ENCODE measurements at places on chromosomes 6 and 20.

DNA sequence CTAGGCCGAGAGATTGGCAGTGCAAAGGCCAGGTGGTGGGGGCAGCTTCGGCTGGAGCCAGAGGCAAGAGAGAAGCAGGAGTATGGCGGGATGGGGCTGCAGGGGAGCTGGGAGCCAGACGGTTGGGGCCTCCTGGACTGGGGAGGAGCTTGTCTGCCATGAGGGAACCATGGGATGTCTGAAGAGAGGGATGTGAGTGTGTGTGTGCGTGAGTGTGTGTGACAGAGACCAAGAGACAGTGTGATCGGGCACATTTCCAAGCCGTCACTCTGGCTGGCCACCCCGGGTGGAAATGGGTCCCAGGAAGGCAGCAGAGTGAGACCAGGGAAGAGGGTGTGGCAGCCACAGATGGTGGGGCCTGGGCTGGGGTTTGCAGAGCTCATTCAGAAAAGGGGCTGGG lies 13.8 kb downstream of the PHACTR3 start:
- no peak for DNase-seq

DNA sequence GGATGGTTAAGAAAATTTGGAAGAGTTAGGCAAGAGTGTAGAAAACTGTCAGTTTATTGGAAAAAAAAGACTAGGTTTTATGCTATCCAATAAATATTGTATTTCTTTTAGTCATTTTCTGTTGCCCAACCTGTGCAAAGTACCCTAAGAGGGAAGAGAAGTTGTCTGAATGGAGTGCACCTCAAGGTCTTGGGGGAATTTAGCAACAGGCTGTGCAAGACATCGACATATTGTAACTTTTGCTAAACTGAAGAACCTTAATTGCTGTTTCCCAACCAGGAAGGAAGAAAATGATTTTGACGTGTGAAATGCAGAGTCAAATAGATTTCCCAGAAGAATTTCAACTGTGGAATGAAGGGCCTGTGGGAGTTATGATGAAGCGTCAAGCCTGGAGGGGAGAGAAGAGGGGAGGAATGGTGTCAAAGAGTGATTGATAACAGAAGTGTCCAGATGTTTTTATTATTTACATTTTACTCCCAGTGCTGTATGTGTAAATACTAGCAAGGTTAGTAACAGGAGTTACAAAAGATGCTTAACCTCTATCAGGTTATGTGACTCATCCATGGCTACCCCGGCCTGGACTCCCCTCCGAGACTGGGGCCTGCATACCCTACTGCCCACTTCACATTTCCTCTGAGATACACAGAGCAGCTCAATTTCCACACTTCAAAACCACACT lies 246.8 kb downstream of the MYLK4 start:
- no peak for DNase-seq

DNA sequence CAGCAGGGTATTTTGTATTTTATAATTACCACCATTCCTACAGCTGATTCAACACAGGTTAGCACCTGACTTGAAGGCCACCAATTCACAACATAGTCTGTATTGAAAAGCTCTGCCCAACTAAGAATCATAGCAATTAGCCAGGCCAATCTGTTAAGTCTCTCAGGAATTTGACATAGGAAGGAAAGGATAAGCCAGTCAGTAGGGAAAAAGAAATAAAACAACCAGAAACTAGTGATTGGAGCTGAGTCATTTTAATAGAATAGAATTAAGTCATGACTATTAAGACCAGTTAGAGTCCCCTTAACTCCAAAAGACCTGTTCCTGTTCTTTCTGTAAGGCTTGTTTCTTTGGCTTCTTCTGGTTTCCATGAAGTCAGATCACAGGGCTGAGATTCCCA lies 8.1 kb downstream of the RANBP9 start:
- DNase-seq, result no peak

DNA sequence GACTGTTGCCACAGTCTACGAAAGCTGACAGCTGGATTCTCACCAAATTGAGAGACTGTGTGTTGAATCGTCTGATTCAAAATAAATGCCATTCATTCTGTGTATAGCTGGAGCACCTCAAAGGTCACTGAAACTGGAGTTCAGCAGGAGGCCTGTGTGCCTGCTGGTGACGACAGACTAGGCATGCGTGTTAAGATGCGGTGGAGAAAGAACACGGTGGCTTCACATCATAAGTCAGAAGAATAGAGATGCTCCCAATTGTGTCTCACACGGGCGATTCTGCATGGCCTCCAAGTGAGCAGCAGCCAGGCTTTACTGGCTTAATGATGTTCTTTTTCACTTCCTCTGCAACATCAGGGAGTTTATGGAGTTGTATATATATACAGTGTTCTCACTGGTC lies 32.3 kb downstream of the SNHG17 start:
- no peak for DNase-seq

DNA sequence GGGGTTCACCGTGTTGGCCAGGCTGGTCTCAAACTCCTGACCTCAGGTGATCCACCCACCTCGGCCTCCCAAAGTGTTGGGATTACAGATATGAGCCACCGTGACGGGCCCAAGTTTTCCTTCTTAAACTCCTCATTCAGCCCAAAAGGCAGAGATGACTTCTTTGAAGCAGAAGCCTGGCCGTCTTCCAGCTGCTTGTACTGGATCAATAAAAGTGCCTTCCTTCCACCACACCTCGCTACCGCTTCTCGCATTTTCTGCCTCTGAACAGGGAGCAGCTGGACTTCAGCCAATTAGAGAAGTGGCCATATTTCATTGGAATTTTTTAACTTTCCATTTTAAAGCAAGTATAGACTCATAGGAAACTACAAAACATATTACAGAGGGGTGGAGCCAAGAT lies 241.1 kb downstream of the PREX1 start:
- DNase-seq, result no peak

GRCh38 chr20:38221119-38221589 lies 39.4 kb downstream of the KIAA1755 start:
- DNase-seq, result no peak

GRCh38 chr20:55365745-55366144 lies 639.6 kb downstream of the CBLN4 start:
- no peak for DNase-seq

- DNase-seq, result no peak
These were observed 1.9 kb downstream of the ACTL10 start for GRCh38 chr20:33668466-33669155.

DNA sequence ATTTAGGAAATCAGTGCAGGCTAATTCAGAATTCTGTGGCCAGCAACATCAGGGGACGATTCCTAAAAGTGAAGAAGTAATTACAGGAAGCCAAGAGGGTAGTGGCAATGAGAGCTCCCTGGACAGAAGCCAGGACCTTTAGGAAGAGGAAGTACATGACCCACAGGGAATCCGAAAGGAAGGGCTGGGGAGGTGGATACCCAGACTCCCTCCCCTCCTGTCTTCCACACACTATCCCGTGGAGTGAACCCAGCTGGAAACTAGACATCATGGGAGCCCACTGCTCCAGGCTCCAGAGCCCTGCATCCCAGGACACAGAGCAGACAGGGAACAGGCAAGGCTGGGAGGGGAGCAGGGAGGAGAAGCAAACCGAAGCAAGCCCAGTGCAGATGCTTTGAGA lies 83.0 kb downstream of the SNX5 start:
- no peak for DNase-seq

GRCh38 chr6:149170564-149171452 lies 146.7 kb upstream of the TAB2 start:
- no peak for DNase-seq

DNA sequence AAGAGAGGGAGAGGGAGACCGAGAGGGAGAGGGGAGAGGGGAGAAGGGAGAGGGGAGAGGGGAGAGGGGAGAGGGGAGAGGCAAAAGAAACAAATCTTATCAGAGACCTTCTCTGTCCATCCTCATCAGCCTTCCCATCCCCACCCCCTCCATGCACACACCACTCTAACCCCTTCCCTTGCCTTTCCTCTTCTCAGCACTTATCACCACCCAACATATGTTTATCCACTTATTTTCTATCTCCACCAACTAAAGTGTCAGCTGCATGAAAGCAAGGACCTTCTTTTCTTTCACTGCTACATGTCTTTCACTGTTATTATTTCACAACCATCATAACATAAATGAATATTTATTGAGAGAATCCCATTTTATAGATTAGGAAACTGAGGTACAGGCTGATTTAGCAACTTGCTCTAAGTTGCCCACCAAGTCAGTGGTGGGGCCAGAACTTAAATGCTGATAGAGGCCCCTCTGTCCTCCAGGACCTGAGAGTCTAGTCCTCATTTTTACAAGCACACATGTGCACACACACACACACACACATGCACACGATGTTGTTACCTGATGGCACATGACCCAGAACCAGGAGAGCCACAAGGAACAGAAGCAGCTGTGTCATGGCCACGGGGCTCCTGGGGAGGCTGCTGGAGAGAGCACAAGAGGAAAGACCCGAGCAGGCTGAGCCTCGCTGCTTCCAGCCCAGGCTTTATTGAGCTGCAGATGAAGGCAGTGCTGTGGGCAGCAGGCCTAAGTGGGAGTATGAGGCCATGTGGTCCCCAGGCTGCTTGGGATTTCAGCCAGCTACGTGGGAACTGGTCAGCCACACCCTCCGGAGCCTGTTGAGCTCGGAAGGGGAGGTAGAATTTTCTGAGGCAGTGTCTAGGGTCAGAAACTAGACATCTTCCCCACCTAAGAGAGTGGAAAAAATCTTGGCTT lies 2.3 kb downstream of the DEFB124 start:
- DNase-seq, result no peak

DNA sequence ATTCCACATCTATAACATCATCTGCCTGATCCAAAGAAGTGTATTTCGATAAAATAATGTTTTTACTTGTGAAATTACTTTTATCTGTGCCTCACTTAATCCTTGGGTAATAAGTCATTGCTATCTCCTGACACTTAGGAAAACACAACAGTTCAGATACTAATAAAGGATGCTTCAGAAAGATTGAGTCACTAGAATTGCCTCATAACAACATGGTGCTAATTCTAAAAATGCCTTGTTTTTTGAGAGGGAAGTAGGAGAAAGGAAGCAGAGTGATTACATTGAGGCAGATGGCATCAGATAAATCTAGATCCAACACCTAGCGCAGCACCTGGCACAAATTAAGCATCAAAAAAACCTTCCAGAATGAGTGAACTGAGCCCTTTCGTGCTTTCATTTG lies 69.0 kb downstream of the NCOA7 start:
- no peak for DNase-seq

GRCh38 chr6:21679761-21680265 lies 86.3 kb downstream of the SOX4 start:
- DNase-seq, result no peak

- no peak for DNase-seq
These were observed 368.1 kb upstream of the MARCKS start for GRCh38 chr6:113488812-113489685.

DNA sequence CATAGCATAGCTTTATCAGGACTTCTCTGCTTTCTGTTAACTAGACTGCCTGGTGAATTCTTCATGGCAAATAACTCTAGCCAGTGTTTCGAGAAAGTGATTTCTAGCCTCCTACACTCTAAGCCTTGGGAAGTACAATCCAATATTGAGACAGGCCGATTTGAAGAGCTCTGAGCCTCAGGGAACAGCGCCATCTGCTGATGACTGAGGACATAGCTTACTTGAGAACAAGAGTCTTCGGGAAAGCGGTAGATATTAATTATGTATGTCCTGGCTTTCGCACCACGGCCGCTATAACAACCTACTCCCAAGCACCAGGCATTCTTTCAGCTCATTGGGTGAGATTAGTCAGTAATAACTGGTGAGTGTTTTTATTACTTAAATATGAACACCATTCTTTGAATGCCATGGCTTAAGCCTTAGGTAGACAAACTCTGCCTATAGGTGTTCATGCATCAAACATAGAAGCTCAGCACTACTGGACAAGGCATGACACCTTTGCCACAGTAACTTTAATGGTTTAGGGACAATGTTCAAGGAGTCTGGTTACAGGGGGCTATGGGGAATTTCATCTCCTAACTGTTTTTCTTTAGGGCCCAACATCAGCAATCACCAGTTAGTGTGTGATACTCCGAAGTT lies 518.6 kb downstream of the BMP2 start:
- DNase-seq, result peak; percentile 67

GRCh38 chr20:4656491-4656890 lies 65.2 kb upstream of the PRND start:
- no peak for DNase-seq

DNA sequence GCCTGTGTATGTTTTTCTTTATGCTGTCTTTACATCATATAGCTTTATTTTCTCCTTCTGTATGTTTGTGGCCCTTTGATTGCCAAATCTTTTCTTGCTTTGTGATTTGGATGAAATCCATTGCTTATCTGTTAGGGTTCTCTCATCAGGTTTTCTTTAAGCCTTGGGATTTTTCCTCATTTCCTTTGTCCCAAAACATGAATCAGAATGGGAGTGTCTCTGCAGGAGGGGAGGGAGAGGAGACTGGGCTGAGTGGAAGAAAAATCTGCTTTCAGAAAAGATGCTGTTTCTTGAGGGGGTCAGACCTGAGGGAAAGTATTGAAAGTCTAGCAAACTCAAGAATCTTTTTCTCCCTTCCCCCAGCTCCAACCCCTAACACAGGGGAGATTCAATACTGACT lies 758.0 kb upstream of the MMS22L start:
- DNase-seq, result no peak

DNA sequence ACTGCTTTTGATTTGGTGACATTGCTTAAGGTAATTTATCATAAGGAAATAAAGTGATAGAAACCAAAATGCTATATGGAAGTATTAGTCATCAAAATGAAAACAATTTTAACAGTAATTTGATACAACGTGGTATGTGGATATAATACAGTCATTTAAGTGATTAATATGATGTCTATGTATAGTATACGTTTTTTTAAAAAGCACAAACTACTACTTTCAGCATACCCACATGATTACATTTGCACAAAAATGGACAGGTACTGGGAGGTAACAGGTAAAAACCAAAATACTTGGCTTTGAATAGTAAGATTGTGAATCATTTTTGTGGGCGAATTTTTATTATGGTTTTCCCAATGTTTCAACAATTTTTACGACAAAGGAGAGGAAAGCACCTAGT lies 97.6 kb downstream of the OGFRL1 start:
- no peak for DNase-seq

DNA sequence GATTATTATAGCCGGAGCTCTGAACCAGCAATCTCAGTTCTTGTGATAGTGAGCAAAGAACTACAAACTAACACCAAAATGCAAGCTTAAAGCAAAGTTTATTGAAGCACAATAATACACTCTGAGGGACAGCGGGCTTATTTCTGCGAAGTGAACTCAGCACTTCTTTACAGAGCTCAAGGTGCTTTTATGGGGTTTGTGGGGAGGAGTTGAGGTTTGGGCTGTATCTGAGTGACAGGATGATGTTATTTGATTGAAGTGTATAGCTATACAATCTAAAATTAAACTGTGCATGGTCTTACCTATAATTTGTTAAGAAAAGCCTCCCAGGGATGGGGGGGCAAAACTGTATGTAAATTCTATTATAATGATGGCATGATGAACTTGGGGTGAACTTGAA lies 1.0 kb upstream of the HFE start:
- no peak for DNase-seq

DNA sequence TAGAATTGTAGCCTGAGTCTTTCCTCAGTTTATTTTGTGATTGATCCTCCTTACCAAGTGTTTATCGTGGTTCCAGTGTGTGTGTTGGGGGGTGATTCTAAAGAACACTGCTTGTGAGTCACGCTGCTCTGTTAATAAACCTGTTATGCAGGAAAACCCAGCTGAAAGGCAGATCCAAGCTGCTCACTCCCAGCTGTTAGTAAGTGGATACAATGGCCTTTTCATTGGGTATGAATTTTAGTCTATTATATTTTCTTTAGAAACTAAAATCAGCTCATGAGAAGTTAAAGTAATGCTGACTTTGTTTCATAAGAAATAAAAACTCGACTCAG lies 12.2 kb upstream of the DSTN start:
- DNase-seq, result no peak
